ENCODE measurements at places on chromosomes 13 and 19. TPM values are rescaled to one million over a fixed set of nuclear protein-coding genes. Genes with fewer than 3 reads are reported as not detected.

TMEM150B gene
- total RNA-seq = not detected

KCNJ14 gene
- total RNA-seq = 3.7 TPM

KLK12 gene
- not detected for total RNA-seq

CCDC122 gene
- not detected for total RNA-seq

UBE2L5 gene
- not detected for total RNA-seq

FCHO1 gene
- total RNA-seq = 36.7 TPM

C19orf18 gene
- total RNA-seq = not detected

TMEM38A gene
- total RNA-seq = 0.24 TPM

HSPH1 gene
- total RNA-seq = 199 TPM

PEG3 gene
- 0.33 TPM for total RNA-seq

SKA3 gene
- total RNA-seq = 0.36 TPM

CRTC1 gene
- total RNA-seq = 7.5 TPM

GFY gene
- not detected for total RNA-seq

TRIP10 gene
- total RNA-seq = 1.7 TPM

LIN37 gene
- total RNA-seq = 5.5 TPM

PET100 gene
- total RNA-seq = 188 TPM

KCNN4 gene
- total RNA-seq = 15.5 TPM

ENOX1 gene
- total RNA-seq = not detected

GJA3 gene
- 0.08 TPM for total RNA-seq

CEBPG gene
- total RNA-seq = 14.4 TPM

OR2Z1 gene
- total RNA-seq = not detected

KRTDAP gene
- not detected for total RNA-seq

GSK3A gene
- 15.2 TPM for total RNA-seq

NPHS1 gene
- total RNA-seq = 0.46 TPM

ZNF585A gene
- total RNA-seq = 5.3 TPM

SCGB2B2 gene
- 0.44 TPM for total RNA-seq

ZNF99 gene
- total RNA-seq = not detected

FAM83E gene
- 3.1 TPM for total RNA-seq

ANKLE1 gene
- total RNA-seq = 1.3 TPM

ISOC2 gene
- 1.5 TPM for total RNA-seq

ZNF701 gene
- 11.2 TPM for total RNA-seq

TMEM272 gene
- total RNA-seq = 1.1 TPM

KLK2 gene
- not detected for total RNA-seq

PTPRH gene
- total RNA-seq = not detected

C3 gene
- not detected for total RNA-seq

HCN2 gene
- 0.67 TPM for total RNA-seq

NTN5 gene
- total RNA-seq = 2.4 TPM

ECSIT gene
- 32.4 TPM for total RNA-seq

GAPDHS gene
- not detected for total RNA-seq

KLF1 gene
- total RNA-seq = not detected

LPAR2 gene
- total RNA-seq = 63.8 TPM

CEACAM8 gene
- not detected for total RNA-seq

BEST2 gene
- total RNA-seq = not detected

ZNF441 gene
- 1.9 TPM for total RNA-seq

KIR3DL3 gene
- not detected for total RNA-seq

PSG11 gene
- not detected for total RNA-seq

ZNF564 gene
- total RNA-seq = 18.2 TPM

AMER2 gene
- total RNA-seq = not detected

CYP2A6 gene
- not detected for total RNA-seq

ZNF43 gene
- 29.9 TPM for total RNA-seq

GGN gene
- 0.67 TPM for total RNA-seq

KLF16 gene
- total RNA-seq = 85.7 TPM

ZNF575 gene
- total RNA-seq = 3.4 TPM

FLT3LG gene
- total RNA-seq = 246 TPM

EVI5L gene
- total RNA-seq = 4.1 TPM

LGALS4 gene
- total RNA-seq = 3.4 TPM

COX6B2 gene
- 0.43 TPM for total RNA-seq

Measured in CD8-positive, alpha-beta T cell (primary cell).